ENCODE measurements at places on chromosomes 5 and 9.

DNA sequence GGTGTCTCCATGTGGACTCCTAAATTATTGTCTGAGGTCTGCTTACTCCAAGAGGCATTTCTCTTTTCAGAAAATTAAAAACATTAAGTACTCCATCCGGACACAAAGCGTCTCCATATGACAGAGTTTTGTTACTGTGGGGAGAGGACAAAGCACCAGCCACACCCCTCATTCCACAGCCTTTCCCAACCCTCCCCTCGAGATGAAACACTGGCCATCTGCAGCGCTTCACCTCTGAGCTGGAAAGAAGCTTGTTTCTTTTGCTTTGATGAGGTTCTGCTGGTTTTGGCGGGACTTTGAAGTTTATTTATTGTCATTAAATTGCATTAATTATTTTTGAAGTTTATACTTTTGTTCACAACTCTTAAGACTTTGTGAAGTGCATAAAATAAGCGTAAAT, 27.6 kb upstream of the NKD2 start:
- peak; percentile 53 for DNase-seq

- DNase-seq, result peak; percentile 67
Measured at GRCh38 chr5:33223563-33224284, 217.0 kb upstream of the TARS1 start.

- no peak for DNase-seq
Measured at GRCh38 chr5:134491841-134492442, 33.5 kb upstream of the JADE2 start.

- DNase-seq, result peak; percentile 66
Measured at GRCh38 chr5:4862500-4862899, 277.6 kb upstream of the ADAMTS16 start.

- peak; percentile 84 for DNase-seq
Measured at GRCh38 chr9:21995666-21996398, 1.2 kb downstream of the CDKN2B-AS1 start.

- DNase-seq, result no peak
Measured at GRCh38 chr5:154575546-154576428, 97.8 kb upstream of the HAND1 start.

GRCh38 chr5:93821891-93822415, 80.6 kb upstream of the POU5F2 start:
- DNase-seq, result no peak

- DNase-seq, result no peak
Measured at GRCh38 chr5:20331826-20332225, 343.8 kb upstream of the CDH18 start.

GRCh38 chr9:116051528-116051927, 102.1 kb upstream of the PAPPA start:
- no peak for DNase-seq

- DNase-seq, result no peak
Measured at GRCh38 chr9:133485531-133486260, 6.8 kb upstream of the SLC2A6 start.

GRCh38 chr9:92185096-92185495, 69.9 kb upstream of the SPTLC1 start:
- peak; percentile 22 for DNase-seq

GRCh38 chr9:86098824-86099700, at the start of gene GOLM1:
TSS of gene GOLM1 (minus strand) at chr9:86099558. CDS start at chr9:86079320, 20,238 bp downstream.
- DNase-seq, result peak; percentile 89

- DNase-seq, result no peak
Measured at GRCh38 chr5:83488821-83489220, 17.3 kb downstream of the VCAN start.

DNA sequence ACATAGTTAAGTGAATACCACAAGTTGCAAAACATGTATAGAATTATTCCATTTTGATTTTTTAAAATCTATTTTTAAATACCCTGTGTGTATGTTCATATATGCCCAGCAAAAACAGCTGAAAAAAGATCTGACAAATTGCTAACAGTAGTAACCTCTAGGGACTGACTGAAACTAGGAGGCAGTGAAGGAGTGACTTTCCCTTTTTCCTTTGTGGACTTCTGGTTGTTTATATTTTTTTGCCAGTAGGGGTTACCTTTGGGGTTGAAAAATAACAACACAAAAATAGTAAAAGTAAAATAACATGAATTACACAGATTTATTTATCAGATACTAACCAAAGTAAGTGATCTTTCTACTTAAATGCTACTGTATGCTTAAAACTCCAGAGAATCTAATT, 2.9 kb downstream of the MEGF9 start:
- DNase-seq, result peak; percentile 38

DNA sequence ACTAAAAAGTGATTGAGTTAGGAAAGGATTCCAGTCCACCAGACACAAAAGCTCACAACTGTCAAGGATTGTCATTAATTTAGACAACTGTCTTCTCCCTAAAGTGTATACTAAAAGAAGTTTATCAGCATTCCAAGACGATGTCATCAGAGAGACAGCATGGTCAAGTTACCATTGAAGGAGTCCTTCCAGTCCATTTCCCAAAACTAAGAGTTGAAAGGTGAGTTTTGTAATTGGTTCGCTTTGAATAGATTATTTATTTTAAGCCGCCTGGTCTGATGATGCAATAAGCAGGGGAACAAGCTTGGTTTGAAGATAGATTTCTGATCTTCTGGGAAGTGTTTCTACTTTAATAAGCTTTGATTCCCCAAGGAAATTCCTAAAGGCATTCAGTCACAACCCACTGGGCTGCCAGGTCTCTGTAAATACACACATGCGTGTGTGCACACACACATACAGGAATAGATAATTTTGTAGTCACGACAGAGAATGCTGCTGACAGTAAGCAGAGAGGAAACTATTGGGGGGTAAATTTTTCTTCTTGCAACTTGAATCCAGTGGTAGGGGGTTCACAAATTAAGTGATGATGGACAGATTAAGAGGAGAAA, 234.8 kb downstream of the PIK3R1 start:
- peak; percentile 26 for DNase-seq

GRCh38 chr5:53362521-53362941, 117.9 kb upstream of the FST start:
- DNase-seq, result peak; percentile 95

- DNase-seq, result peak; percentile 91
Measured at GRCh38 chr9:131393622-131394463, at the start of gene PRRC2B. TSS of gene PRRC2B (plus strand) at chr9:131394086. CDS start at chr9:131430145, 36,059 bp downstream.

DNA sequence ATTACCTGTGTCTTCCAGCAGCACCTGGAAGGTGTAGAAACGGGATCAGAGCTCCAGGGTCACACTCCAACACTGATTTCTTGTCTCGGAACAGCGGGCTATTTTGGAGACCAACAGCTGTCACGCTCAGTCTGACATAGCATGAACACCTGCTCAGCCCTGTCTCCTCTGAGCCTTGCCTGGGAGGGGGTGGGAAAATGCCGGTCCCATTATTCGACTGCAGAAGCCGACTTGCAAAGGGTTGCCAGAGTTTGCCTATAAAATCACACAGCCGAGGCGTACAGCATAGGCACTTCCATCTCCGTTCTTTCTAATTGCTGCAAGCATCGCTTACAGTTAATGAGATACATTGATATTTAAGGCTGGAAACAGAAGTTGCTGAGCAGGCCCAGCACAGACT, 300.8 kb upstream of the MSX2 start:
- DNase-seq, result no peak

GRCh38 chr5:175457466-175457865, 13.5 kb upstream of the DRD1 start:
- no peak for DNase-seq

GRCh38 chr5:169695025-169695625, 58.0 kb downstream of the DOCK2 start:
- peak; percentile 58 for DNase-seq

- no peak for DNase-seq
Measured at GRCh38 chr9:129944506-129945116, 98.4 kb downstream of the FNBP1 start.

DNA sequence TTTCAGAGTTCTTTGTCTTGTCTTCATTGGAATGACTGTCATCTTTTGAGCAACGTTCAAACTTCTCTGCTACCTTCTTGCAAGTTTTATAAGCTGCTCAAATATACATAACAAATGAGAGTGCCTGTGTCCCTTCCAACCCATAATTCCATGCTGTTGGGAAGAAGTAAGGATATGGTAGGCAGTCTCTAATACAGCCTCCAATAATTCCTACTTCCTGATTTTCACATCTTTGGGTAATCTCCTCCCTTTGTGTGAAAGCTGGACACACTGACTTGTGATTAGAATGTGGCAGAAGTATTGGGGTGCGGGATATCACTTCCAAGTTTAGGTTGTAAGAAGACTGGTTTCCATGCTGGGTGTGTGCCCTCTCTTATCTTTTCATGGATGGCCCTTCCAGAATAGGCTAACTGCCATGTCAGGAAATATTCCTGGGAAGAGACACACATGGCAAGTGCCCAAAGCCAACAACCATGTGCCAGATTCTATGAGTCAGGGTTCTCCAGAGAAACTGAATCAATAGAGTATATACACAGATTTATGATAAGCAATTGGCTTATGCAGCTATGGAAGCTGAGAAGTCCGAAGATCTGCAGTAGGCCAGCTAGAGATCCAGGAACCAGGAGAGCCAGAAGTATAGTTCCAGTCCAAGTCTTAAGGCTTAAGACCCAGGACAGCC, 531.3 kb downstream of the NTRK2 start:
- DNase-seq, result peak; percentile 16

- no peak for DNase-seq
Measured at GRCh38 chr9:5502553-5502952, 7.8 kb upstream of the PDCD1LG2 start.

- DNase-seq, result no peak
Measured at GRCh38 chr9:134940236-134941208, 22.8 kb upstream of the FCN1 start.

DNA sequence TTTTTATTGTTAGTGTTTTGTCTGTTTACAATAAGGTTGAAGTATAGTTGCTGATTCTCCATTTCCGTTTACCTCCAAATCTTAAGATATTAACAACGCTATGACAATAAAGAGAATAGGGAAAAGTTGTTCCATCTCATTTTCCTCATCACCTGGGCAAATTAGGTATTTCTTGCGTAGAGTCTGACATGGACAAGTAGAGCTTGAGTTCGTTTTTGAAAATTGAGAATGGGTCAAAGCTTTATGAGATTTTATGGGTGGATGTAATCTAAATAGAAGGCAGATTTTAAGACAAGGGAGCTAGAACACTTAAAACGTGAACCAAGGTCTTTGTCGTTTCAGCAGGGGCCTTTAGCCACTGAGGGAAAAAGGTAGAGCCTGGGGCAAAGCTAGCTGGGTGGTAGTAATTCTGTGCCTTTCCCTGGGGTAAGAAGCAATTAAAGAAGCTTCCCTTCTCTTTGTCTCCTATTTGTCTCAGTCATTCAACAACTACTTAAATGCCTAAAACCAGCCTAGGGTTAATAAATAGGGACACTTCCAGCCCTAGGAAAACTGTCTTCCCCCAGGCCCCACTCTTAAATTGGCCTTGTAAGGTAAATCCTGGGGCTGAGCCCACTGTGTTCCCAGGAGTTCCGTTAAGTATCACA, 551 bp upstream of the CAAP1 start:
- peak; percentile 4 for DNase-seq

DNA sequence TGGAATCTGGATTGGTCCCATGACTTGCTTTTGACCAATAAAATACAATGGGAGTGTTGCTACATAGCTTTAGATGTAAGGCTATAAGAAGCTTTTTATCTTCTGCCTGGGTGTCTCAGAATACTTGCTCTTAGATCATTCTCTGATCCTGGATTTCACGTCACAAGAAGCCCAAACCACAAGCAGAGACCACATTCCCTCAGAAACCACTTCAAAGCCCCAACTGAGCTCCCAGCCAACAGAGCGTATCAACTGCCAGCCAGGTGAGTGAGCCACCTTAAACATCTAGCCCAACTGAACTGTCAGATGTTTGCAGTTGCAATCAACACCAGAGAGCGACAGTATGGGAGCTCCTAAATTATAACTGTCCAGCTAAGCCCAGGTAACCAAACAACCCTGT, 687.1 kb downstream of the TLE1 start:
- DNase-seq, result no peak

DNA sequence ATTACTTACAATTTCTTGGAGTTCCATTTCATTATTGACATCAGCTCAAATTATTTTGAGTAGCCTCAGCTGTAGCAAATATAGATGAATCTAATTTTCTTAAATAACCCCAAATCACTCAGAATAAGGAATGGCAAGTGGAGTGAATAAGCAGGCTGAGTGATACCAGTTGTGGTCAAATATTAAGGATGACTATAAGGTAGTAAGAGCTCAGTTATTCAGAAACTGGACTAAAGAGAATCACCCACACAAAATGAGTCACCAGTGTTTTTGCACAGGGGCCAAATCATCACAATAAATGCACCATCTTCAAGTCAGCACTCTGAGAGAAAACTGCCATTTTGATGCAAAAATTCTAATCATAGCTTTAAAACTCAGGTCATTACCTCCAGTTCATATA, 128.9 kb upstream of the TARS1 start:
- DNase-seq, result peak; percentile 96

DNA sequence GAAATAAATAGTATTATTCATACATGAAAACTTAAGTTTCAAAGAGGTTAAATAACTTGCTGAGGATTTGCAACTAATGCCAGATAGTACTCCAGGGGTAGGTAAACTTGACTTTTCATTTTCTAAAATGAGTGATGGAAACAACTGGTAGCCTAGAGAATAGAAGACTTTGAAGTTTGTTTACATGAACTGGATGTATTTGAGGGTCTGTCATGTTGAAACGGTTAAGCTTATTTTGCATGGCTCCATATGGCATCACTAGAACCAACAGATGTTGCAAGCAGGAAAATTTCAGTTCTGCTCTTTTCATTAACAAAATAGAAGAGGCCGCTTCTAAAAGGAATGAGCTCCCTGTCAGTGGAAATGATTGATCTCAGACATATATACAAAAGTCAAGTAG, 105.1 kb upstream of the SGCD start:
- no peak for DNase-seq

- DNase-seq, result no peak
Measured at GRCh38 chr5:163473635-163474243, 13.3 kb downstream of the HMMR start.

DNA sequence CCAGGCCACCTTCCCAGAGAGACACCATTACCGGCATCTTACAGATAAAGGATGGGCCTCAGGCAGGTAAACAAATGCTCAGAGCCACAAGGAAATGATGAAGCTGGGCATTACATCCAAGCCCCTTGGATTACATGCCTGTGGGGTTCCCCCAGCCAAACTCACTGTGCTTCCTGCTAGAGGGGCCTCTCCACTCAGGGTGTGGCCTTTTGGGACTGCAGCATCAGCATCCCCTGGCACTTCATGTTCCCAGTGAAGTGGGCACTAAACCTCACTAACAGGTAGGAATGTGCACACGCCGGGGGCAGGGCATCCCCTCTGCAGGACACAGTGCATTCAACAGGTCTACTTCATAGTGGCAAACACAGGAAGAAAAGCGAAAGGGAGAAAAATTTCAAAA, 125.9 kb downstream of the ROR2 start:
- DNase-seq, result no peak
